HCT116 (cell line): ENCODE measurements at places on chromosomes 11 and 22.

DNA sequence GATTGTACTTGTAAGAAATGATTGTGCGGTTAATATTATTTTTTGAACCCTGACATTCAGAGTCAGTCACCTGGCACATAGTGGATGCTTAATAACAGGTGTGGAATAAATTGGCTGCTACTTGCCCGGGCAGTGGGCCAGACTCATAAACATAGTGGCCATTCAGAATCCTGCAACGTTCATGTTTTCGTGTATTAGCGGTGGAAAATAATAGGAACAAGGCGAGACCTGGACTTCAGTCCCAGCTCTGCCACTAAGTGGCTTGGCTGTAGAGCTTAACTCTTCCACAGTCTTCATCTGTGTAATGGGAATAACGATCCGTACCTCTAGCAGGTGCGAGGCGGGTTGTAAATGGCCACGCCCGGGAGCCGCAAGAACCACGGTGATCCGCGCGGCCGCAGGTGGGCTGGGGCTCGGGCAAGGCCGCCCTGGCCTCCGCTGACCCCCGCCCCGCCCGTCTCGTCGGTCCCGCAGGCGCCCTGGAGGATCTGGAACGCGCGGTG, 761 bp upstream of the TMEM25 start:
- DNase-seq = no peak

GRCh38 chr11:95991101-95991500, 67.2 kb upstream of the MTMR2 start:
- no peak for DNase-seq

DNA sequence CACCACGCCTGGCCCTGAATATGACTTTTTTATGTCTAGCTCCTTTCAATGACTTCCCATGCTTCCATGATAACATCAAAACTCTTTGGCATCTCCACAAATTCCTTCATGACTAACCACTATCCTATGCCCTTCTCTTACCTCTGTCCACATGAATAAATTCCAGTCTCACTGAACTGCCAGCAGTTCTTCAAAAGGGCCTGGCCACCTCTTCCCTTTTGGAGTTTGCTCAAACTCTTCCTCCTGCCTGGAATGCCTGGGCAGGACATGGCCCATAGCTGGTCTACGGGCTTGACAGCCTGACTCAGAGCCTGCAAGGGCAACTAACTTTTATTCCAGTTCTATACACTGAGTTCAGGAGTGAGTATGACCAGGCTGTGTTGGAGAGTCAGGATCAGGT, 41.8 kb upstream of the ZBTB16 start:
- DNase-seq = no peak

- peak; percentile 73 for DNase-seq
Observed at GRCh38 chr22:50529897-50530579, at the start of gene TYMP. Gene TYMP, minus strand, starts transcription at chr22:50530012. Its CDS starts 303 bp downstream, at chr22:50529709.

DNA sequence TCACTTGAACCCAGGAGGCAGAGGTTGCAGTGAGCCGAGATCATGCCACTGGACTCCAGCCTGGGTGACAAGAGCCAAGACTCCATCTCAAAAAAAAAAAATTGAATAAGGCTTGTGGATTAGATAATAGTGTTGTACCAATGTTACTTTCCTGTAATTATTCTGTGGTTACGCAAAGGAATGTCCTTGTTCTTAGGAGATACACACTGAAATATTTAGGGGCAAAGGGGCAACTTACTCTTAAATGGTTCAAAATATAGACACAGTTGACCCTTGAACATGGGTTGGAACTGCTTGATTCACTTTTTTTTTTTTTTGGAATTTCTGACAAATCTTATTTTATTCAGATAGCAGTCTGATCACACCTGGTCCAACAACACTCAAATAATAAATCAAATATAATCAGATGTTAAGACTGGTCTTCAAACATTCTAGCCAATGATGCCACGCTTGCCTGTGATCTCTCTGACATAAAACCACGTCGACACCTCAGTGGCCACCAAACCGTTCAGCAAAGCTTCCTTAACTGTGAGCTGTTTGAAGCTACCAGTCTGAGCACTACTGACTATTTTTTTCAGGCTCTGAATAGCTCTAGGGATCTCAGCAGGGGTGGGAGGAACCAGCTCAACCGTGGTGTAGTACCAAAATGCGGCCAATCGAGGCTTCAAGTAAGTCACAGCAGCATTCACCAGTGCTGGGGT, 710 bp downstream of the ATP5MGL start:
- DNase-seq = no peak

GRCh38 chr22:28711341-28711740, 30.3 kb downstream of the CHEK2 start:
- DNase-seq = no peak

GRCh38 chr11:27391331-27392015, 28.5 kb upstream of the CCDC34 start:
- DNase-seq = peak; percentile 3

- no peak for DNase-seq
Observed at GRCh38 chr11:20014067-20014402, 146.2 kb downstream of the DBX1 start.

DNA sequence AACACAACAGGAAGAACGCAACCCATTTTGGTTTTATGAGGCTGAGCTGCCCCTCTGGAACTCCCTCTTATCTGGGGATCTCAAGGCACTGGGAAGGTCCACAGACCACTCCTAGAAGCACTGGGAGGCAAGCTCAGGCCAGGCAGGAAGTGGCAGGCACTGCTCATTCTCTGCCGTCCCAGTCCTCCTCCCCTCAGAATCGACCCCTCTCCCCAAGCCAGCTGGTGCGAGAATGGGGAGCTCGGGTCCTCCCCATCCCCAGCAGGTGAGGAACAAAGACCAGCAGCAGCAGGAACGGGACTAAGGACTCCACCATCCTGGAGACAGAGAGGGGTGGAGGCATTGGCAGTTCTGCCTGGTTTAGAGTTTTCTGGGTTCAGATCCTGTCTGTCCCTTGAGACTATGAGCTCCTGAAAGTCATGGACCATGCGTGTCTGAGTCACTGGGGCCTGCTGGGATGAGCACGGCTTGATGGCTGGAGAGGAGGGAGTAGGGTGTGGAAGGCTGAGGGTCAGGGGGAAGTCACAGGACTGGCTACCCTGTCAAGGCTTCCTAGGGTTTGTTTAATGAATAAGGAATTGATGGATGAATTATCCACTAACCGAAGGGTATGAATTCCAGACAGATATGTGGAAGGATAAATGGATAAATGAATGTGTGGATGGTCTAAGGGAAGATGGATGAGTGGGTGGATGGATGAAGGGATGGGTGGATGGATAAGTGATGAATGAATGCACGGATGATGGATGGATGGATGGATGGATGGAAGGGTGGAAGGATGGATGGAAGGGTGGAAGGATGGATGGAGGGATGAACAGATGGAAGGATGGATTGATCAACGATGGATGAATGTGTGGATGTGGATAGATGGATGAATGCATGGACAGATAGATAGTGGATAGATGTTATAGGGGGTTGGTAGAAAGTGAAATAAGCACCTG, 6.4 kb downstream of the MYEOV start:
- no peak for DNase-seq

DNA sequence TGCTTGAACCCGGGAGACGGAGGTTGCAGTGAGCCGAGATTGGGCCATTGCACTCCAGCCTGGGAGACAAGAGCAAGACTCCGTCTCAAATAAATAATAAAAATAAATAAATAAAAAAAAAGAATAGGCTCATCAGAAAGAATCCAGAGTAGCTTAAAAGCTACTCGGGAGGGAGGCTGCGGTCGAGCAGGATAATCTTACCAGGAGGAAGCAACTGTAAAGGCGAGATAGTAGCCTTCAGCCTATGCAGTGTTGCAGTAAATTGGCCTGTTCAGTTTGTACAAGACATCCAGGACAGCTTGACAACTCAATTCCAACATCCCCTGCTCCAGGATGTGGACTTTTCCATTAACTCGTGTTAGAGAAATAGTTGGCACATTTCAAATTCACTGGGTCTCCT, 1164.7 kb downstream of the LRRC4C start:
- no peak for DNase-seq

DNA sequence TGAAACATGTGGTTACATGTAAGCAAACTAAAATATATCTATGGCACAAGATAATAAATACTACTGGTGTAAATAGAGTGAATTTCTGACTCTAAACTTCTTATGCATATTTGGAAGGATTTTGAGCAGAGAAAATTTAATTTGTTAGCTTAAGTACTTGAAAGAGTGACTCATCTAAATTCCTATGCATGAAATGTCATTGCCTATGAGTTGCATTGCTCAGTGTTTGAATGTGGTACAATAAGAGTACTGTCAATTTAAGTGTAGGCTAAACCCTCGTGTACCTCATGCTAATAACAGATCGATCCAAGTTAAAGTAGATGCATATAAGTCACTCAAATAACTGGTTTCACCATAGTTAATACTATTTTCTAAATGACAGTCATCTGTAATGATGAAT, 5.3 kb upstream of the CARD18 start:
- peak; percentile 13 for DNase-seq

DNA sequence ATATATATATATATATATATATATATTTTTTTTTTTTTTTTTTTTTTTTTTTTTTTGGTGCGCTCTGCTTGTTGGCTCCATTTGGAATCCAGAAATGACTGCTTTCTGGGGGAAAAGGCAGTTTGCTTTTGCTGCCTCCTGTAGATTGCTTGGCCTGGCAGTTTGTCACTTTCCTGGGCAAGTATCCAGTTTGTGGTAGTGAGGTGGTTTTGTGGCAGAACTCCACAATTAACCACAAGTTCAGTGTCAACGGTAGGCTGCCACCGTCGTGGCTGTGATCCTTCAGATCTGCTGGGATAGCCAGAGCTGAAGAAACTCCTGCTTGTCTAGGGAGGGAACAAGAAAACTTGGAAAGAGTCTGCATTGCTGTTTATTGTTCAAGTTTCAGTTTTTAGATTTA, 5.0 kb upstream of the PDE3B start:
- DNase-seq = no peak

DNA sequence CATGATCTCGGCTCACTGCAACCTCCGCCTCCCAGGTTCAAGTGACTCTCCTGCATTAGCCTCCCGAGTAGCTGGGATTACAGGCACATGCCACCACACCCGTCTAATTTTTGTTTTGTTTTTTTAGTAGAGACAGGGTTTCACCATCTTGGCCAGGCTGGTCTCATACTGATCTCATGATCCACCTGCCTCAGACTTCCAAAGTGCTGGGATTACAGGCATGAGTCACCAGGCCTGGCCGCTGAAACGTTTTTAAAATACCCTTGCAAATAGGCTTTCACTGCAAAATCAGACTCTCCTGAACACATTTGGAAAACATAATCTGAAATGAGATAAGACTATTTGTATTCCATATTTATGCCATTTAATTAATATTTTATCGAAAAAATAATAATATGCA, 826.1 kb upstream of the CNTN5 start:
- no peak for DNase-seq

DNA sequence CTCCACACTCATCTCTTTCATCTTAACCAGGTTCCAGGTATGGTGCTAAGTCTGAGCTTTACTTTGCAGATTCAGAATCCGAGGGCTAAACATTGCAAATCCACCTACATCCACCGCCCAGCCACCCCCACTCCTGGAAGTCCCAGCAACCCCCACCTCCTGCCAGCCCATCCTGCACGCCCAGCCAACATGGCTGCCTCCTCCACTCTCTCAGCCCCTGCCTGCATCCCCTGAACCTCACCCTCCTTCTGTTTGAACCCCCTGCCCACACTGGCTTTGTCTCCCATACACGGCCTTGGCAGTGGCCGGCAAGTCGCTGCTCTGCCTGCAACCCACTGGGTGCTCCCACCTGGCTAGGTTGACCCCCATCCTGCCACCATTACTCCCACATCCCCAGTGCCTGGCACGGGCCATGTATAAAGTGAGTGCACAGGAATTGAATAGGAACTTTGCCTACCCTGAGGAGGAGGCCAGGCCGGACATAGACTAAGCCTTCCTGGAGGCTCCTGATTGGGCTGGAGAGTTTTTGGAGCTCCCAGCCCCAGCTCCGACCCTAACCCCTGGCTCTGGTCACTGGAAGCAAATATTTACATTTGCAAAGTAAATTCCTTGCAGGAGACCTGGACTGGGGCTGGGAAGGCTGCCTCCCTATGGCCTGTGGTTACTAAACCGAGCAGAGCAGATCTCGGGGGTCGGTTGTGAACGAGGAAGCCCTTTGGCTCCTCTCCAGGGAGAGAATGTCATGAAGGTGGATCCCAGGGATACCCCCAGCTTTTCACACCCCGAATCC, 14.4 kb downstream of the EMID1 start:
- no peak for DNase-seq

- no peak for DNase-seq
Observed at GRCh38 chr11:78832226-78832947, 257.7 kb upstream of the NARS2 start.

DNA sequence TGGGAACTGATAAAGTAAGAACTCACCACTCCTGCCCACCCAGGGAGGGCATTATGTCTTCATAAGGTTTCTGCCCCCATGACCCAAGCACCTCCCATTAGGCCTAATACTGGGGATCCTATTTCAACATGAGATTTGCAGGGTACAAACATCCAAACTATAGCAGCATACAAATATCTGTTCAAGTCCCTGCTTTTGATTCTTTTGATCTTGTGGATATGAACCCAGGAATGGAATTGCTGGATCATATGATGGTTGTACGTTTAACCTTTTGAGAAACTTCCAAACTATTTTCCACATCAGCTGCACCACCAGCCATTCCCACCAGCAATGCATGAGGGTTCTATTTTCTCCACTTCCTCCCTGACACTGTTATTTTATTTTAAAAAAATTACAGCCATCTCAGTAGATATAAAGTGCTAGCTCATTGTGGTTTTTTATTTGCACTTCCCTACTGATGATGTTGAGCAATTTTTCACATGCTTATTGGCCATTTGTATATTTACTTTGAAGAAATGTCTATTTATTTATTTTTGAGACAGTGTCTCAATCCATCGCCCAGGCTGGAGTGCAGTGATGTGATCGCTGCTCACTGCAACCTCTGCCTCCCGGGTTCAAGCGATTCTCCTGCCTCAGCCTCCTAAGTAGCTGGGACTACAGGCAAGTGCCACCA, 7.1 kb upstream of the ATG16L2 start:
- DNase-seq = no peak

DNA sequence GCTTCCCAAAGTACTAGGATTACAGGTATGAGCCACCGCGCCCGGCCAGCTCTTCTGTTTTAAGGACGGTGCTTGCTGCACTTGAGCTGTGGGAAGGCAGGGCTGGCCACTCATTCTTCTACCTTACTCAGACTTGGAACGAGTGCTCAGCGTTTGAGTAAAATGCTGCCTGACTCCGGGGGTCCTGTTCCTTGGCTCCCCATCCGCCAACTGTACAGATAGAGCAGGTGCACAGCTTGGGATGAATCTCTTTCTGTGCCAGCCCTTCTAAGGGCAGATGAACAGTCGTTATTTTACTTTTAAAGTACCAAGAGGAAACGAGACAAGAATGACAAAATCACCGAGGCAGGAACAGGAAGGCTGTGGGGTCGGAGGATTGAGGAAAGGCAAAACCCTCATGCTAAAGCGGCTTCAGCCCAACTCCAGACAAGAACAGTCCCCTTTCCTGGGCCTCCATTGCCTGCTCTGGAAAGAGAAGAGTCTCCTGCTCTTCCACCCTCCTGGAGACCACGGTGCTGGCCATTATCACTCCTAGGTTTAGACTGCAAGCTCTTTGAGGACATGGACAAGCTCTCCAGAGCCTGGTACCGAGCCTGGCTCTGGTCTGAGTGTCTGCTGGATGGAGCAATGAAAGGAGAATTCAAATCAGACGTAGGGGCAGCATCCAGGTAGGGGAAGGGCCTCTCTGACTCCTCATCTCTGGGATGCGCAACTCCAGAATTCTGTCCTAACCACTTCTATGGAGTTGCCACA, 1.1 kb upstream of the SUN2 start:
- no peak for DNase-seq

GRCh38 chr22:37843741-37844089, 419 bp downstream of the ANKRD54 start:
- DNase-seq = no peak
